ENCODE measurements at places on chromosomes 1 and 21. TPM values are rescaled to one million over a fixed set of nuclear protein-coding genes. Genes with fewer than 3 reads are reported as not detected.

Gene KIF26B
- total RNA-seq: 0.16 TPM

Gene SLC16A4
- 0.14 TPM for total RNA-seq

GRCh38 chr21:44063151-44063912 lies 43.9 kb upstream of the PWP2 start:
- H3K4me1 ChIP-seq: peaks cover 45% of the 10 kb centered on the region
- peaks cover 55% of the 10 kb centered on the region for H3K36me3 ChIP-seq
- DNase-seq: no peak
- peak overlapping the region; percentile 95 for H3K27ac ChIP-seq
- no peak overlapping the region for H3K4me3 ChIP-seq

DNA sequence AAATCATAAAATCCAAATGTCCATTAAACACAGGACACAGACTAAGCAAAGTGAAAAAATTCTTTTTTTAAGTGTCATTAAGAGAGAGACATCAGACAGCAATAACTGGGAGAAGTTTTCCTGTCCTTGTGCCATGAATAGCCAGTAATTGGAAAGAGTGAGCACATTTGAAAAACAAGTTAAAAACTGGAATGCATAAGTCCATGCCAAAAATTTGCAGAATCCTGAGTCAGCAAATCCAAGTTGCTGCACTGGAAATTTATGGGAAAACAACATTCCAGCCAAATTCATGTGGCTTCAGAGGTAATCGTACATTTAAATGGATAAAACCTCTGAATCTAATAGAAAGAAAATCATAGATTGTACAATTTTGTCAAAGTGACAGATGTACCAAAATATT lies 291.4 kb downstream of the LRRC40 start:
- H3K27me3 ChIP-seq: no peaks in the 10 kb centered on the region
- DNase-seq: no peak
- H3K4me3 ChIP-seq: no peak overlapping the region
- H3K27ac ChIP-seq: no peak overlapping the region
- H3K4me1 ChIP-seq: no peaks in the 10 kb centered on the region

Gene AGO1
- 34.6 TPM for total RNA-seq

DNA sequence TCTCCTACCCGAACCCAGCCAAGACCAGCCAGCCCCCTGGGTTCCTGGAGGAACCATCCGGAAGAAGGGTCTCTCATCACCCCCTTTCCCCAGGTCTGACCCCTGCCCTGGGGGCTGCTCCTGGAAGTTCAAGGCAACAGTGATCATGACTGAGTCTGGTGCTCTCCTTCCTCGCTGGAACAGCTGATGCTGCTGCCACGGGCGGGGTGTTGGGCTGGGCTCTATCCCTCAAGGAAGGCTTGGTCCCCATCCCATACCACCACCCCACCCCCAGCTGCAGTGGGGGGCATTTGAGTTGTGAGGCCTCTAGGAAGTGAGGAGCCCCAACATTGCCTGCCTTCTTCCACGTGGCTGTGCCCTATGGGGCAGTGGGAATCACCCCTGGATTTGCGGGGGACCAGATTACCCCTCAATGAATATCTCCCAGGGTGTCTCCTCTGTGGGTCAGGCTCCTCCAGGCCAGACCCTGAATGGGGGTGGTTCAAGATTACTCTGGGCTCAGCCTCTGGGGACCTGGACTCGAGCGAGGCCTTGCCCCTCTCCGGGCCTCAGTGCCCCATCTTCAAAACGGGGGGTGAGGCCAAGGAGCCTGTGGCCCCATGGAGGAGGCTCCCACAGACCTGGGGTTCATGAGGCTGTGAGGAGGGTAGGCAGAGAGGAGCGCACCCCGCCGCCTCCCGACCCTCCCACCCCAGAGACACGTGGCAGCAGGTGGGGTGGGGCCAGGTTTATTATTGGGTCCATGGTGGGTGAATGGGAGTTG lies 2.8 kb downstream of the MASP2 start:
- DNase-seq: no peak
- no peaks in the 10 kb centered on the region for H3K4me1 ChIP-seq
- H3K27me3 ChIP-seq: no peaks in the 10 kb centered on the region
- no peak overlapping the region for H3K4me3 ChIP-seq

- no peak overlapping the region for H3K4me3 ChIP-seq
- H3K36me3 ChIP-seq: no peaks in the 10 kb centered on the region
- DNase-seq: no peak
These were observed 23.6 kb upstream of the WASF2 start for GRCh38 chr1:27513528-27513927.

DNA sequence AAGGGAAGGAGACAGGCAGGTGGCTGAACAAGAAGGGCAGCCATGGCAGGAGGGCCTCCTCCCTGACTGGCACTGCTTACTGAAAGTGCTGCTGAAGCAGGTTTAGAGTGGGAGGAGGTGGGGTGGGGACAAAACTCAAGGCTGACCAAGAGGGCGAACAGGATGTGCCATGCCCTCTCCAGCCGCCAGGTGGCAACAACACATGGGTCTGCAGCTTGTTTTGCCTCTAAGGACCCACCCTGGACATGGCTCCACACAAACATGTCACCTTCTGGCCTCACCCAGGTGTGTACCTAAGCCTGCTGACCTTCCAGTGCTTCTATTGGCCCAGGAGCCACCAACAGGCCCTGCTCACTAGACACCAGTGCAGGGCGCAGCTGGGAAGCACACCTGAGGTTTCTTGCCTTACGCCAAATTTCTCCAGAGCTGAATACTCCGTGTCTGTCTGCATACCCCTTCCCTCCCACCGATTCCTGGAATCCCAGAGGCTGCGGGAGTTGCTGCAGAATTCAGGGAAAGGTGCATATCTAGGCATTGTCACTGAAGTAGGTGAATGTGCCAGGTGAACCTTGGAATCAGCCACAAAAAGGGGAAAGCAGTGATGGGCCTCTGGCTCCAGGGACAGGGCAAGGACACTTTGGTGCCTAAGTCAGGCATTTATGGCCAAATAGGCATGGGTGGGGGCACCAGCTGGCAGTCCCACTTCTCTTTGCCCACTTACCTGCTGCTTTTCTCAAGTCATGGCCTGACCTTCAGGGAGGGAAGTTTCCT lies 5.3 kb downstream of the PSRC1 start:
- H3K36me3 ChIP-seq: peaks cover 2% of the 10 kb centered on the region
- DNase-seq: peak; percentile 82
- H3K4me1 ChIP-seq: peaks cover 12% of the 10 kb centered on the region
- H3K27me3 ChIP-seq: no peaks in the 10 kb centered on the region
- no peak overlapping the region for H3K27ac ChIP-seq

Gene IFNLR1
- total RNA-seq: 7.4 TPM

DNA sequence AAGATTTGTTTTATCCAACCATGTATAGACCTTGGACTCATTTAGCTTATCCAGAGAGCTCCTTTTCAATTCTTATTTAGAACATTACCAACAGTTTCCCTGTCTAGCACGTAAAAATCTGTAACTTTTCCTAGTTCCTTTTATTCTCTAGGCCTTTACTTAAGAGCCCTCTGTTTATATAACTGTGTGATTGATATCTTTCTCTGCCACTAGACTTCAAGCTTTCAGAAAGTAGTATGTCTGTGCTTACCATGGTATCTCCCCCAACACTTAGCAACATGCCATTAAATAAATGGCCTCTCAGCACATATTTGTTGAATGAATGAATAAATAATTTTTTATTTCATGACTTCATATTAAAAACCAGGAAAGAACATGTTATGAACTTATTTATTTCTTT lies 209.4 kb downstream of the PTPRC start:
- H3K4me3 ChIP-seq: no peak overlapping the region
- H3K27me3 ChIP-seq: no peaks in the 10 kb centered on the region
- H3K36me3 ChIP-seq: peaks cover 10% of the 10 kb centered on the region
- H3K27ac ChIP-seq: no peak overlapping the region
- no peak for DNase-seq
- no peaks in the 10 kb centered on the region for H3K4me1 ChIP-seq

DNA sequence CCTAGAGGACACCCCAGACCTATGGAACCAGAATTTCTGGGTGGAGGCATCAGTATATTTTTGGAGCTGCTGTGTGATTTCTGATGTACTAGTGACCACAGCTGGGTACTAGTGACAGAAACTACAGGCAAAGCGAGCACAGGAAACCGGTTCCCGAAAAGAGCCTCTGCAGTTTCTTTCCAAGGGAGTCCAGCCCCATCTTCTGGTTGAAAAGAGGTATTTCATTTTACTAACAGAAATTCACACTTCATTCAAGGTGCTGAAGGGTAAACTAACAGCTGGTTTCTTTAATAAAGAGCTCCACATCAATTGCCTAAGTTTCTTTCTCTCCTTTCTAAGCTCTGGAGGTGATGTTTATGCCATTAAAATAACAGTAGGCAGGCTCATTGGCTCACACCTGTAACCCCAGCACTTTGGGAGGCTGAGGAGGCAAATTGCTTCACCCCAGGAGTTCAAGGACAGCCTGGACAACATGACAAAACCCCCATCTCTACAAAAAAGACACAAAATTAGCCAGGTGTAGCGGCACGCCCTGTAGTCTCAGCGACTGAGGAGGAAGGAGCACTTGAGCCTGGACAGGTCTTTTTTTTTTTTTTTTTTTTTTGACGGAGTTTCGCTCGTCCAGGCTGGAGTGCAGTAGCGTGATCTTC lies 22.0 kb downstream of the THAP3 start:
- H3K4me3 ChIP-seq: no peak overlapping the region
- no peaks in the 10 kb centered on the region for H3K27me3 ChIP-seq
- DNase-seq: peak; percentile 41

GRCh38 chr1:4315202-4315601 lies 339.2 kb upstream of the AJAP1 start:
- no peak for DNase-seq
- H3K27me3 ChIP-seq: peaks cover 5% of the 10 kb centered on the region
- H3K4me3 ChIP-seq: no peak overlapping the region

Gene AADACL4
- total RNA-seq: not detected

GRCh38 chr1:85022700-85023099 lies 25.6 kb downstream of the MCOLN3 start:
- H3K4me1 ChIP-seq: peaks cover 8% of the 10 kb centered on the region
- no peaks in the 10 kb centered on the region for H3K36me3 ChIP-seq
- no peak overlapping the region for H3K27ac ChIP-seq

Gene PRMT6
- 15.4 TPM for total RNA-seq

Gene RSBN1
- 22.1 TPM for total RNA-seq

GRCh38 chr1:150765296-150765976 lies at the start of gene CTSS:
CTSS (minus strand) TSS chr1:150765778; CDS start chr1:150764763, 1,015 bp downstream.
- no peak for DNase-seq
- peaks cover 33% of the 10 kb centered on the region for H3K4me1 ChIP-seq
- H3K27me3 ChIP-seq: no peaks in the 10 kb centered on the region
- peak within 1 kb of the TSS; percentile 91 for H3K27ac ChIP-seq
- H3K36me3 ChIP-seq: peaks cover 21% of the 10 kb centered on the region
- peak within 1 kb of the TSS; percentile 80 for H3K4me3 ChIP-seq

DNA sequence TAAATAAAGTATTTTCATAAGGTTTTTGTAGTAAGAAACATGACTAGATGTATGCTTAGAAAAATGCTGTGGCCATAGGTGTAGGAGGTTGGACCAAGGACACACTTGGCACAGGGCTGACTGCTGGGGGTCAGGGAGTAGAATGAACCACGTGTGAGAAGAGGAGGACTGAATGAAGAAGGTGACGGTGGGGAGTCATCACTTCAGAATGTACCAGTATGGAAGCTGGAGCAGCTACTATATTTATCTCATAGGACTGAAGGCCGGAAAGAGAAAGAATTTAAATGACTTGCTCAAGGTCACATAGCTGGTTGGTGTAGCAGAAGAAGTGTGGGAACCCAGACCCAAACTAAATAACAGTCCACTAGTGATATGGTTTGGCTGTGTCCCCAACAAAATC lies 79.8 kb upstream of the HAO2 start:
- no peak overlapping the region for H3K4me3 ChIP-seq
- H3K4me1 ChIP-seq: no peaks in the 10 kb centered on the region
- no peaks in the 10 kb centered on the region for H3K36me3 ChIP-seq
- peaks cover 9% of the 10 kb centered on the region for H3K27me3 ChIP-seq

DNA sequence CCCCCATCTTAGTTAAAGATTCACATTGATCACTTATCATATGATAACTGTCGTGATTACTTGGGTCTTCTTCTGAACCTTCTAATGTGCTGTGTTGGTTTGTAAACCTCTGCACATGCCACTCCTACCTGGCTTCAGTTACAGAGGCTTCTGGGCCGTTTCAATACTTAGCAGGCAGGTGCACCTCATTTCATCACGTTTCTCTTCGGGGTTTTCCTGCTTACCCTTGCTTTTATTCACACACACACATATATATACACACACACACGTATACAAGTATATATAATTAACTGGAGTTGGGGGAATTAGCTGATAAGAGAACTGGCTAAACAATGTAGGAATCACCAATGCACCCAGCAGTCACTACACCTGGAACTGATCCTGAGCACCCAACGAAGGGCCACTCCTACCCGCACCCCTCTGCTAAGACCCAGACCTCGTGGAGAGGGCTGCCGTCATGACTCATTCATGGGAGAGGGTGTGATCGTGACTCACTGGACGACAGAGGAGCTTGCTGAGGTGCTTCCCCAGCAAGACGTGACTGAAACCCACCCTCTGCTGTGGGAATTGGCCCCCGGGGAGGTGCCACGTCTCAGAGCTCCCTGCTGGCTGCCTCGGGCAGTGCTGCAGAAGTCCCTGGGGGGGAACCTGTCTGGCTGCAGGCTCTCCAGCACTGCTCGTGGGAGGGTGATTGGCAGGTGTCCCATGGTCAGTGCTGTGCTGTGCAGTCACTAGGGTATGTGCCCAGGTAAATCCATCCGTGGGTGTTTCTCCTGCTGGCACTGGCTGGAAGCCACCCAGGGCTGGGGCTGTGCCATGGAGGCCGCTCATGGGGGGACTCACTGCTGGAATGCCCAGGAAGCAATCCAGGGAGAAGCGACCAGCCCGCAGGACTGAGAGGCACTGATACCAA lies 166.6 kb downstream of the DYRK1A start:
- peaks cover 39% of the 10 kb centered on the region for H3K27me3 ChIP-seq
- peak; percentile 60 for DNase-seq
- H3K36me3 ChIP-seq: peaks cover 2% of the 10 kb centered on the region
- no peak overlapping the region for H3K27ac ChIP-seq
- H3K4me3 ChIP-seq: no peak overlapping the region

Gene CA14
- not detected for total RNA-seq

GRCh38 chr1:25546193-25546592 lies 2.8 kb downstream of the LDLRAP1 start:
- no peaks in the 10 kb centered on the region for H3K27me3 ChIP-seq
- H3K4me1 ChIP-seq: peaks cover 60% of the 10 kb centered on the region
- peaks cover 2% of the 10 kb centered on the region for H3K36me3 ChIP-seq
- no peak overlapping the region for H3K27ac ChIP-seq
- no peak overlapping the region for H3K4me3 ChIP-seq
- DNase-seq: no peak

DNA sequence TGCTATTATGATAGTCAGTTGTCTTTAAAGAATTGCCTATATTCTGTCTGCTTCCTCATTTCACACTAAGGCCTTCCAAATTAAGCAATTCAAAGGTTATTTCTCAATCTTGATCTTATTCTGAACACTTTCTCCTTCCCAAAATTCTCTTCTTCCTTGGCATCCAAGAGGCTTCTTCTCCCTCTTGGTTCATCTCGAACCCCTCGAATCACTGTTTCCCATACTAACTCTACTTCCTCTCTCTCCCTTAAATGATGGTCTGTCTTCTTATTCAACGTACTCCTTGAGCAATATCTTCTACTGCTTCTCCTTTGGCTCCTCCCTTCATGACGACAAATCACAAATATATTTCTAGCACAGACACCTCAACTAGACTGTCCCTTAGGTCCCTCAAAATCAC lies 4.5 kb downstream of the COPA start:
- peaks cover 21% of the 10 kb centered on the region for H3K4me1 ChIP-seq
- no peak for DNase-seq
- peaks cover 52% of the 10 kb centered on the region for H3K36me3 ChIP-seq
- no peak overlapping the region for H3K27ac ChIP-seq
- no peak overlapping the region for H3K4me3 ChIP-seq
